T-helper 17 cell (primary cell): ENCODE measurements at places on chromosomes 2 and 18.
A peak's percentile ranks its signal among the peaks of the same experiment; 100 is the strongest.

- DNase-seq: no peak
Measured at GRCh38 chr2:144379851-144380311, 140.0 kb downstream of the ZEB2 start.

DNA sequence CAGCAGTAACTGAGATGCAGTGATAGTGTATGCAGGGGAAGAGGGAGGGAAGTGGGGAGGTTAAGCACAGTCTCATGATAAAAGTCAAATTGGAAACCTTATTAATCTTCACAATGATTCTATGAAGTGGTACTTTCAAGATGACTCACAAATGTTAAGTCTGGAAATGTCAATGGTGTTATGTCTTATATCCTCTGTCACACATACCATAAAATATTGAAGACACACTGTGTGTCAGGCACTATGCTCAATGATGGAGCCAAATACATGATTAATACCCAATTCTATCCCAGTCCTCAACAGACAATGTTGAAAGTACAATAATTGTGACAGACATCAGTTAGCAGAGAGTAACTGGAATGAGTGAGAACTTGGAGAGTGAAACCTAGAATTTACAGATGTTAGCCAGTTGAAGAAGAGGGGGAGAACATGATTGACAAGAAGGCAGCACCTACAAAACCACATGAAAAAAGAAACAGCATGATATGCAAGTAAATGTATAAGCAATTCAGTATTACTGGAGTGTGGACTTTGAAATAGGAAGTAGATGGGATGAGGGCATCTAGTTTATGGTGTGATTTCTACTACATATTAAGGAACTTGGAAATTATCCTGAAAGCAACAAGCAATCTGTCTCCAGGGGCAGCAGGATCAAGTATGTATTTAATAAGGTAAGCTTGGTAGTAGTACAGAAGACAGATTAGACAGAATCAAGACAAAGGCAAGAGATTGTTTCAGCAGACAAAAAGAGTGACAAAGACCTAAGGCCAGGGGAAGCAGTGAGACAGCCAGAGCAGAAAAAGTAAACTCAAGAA lies 107.6 kb downstream of the STRN start:
- no peak for DNase-seq

DNA sequence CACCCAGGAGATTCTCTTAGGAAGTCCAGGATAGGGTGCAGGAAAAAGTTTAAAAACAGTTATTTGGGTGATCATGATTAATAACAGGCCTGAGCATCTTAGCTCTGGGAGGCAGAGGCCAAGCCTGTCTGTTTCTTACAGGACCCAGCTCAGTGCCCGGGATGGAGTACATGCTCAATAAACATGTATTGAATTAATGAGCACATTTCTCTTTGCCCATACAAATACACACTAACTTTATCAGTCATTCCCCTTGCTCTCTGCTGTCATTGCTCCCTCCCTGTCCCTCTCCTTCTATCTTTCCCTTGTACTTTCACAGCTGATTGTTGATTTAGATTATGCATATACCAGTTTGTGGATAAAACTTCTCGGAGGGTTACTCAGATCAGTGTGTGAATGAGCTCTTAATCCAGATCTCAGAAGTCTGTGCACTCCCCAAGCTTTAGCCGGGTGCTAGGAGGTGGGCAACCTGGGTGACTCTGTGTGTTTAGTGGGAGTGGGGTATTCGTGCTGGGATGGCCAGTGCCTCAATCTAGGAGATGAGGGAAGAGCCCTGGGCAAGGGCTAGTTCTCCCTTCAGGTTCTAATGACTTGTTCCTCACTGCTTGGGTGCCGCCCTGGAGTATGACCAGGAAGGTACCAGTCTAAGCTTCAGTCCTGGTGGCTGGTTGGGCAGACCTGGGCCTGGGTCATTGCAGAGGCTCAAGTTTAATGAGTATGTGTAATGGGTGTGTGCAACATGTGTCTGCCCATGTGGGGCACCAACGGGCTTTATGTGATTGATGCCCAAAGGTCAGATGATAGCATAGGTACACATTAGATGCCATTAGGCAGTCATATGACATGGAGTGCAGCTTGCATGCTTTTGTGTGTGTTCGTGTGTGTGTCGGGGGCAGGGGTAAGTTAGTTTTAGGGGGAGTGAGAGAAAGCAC lies 10.6 kb downstream of the EMX1 start:
- DNase-seq: no peak

DNA sequence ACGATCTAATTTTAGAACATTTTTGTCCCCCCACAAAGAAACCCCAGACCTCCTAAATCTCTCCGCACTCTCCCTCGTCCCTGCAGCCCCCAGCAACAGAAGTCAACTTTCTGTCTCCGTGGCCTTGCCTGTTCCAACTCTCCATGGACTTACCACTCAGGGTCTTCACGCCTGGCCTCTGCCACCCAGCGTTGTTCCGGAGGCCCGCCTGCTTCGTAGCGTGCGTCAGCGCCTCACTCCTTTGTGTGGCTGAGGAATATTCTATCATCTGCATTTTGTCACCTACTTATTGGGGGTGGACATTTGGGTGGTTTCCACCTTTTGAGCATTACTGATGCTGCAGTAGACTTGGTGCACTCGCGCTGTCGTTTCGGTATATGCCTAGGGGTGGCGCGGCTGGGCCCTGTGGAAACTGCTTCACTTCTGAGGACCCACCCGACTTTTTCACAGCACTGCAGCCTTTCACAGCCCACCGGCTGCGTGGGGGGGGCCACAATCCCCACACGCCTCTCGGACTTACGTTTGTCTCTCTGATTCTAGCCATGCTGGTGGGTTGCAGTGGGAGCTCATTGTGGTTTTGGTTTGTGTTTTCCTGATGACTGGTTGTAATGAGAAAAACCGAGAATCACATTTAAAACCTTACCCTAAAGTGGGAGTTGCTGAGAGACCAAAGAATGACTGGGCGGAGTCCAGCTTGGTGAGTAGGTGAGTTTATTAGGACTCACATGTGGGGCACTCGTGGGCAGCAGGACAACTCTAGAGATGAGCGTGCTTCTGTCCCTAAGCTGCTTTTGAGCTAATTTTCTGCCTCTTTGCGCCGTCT lies 1.4 kb upstream of the HSBP1L1 start:
- DNase-seq: peak; percentile 41

DNA sequence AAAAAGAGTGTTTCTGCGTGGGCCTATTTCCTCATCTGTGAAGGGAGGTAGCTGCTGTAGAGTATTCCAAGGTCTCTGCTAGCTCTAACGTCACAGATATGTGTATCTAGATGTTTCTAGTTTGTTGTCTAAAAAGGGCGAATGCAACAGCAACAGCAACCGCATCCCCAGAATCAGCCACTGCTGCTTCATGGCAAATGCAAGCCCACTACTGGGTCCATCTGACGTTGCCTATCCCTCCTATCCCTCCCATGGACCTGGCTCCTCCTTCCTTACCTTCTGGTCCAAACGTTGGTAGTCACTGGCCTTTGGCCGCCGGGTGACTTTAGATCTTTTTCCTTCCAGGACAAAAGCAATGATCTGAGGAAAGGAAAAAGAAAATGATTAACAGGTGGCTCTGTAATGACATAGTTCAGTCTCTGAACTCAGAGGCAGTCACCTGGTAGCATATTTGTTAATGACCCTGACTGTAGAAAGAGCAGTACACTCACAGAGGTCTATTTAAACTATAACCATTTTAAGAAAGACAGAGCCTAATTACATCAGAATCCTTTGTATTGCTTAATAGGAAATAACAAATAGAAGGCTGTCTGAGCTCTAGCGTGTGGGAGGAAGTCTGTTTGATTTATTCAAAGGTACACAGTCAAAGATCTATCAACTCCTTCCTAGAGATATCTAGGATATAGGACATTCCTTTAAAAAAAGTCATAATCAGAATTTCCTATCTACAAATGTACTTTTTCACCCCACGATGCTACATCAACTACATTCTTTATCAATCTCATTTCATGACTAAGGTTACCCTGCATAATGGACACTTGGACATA lies 2.9 kb downstream of the TGOLN2 start:
- DNase-seq: no peak

- DNase-seq: no peak
Measured at GRCh38 chr18:57901825-57902589, 98.9 kb upstream of the ATP8B1 start.
